ENCODE measurements at places on chromosomes 2 and 18.
A peak's percentile ranks its signal among the peaks of the same experiment; 100 is the strongest.

- no peak for DNase-seq
Measured at GRCh38 chr2:138274421-138275291, 226.9 kb upstream of the SPOPL start.

DNA sequence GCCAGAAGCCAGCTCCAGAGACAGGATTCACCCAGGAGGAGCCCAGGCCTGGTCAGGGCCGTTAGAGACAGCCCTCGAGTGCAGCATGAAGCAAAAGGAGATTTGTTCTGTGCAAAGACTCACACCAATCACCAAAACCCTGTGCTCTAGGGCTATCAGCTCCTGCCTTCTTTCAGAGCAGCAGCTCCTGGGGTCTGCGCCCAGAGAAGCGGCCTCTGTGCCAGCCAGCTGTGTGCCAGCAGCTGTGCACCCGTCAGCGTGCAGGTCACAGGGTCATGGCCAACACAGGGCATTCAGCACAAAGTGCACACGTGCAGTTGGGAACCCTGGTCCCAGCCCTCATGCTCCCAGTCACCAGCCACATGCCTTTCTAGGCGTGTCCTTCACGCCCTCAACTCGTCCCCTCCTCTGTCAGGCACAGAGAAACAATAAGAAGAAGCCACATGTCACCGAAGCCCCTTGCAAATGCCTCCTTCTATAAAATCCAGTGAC, 49.3 kb downstream of the ZNF516 start:
- DNase-seq, result no peak

DNA sequence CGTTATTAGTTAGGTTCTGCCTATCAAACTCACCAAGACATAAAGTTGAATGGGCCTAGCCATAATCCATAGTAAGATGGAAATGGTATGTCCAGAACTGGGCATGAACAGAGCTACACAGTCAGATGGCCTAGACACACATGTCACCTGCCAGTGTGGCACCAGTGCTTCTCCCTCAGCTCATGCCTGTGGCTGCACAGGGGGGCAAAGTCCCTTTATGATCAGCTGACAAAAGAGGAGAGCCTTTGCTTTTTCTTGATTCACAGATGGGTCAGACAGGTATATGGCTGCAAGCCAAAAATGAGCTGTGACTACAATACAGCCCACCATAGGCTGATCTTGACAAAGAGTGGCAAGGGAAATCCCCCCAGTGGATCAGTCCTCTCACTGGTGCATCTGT, 28.3 kb upstream of the STARD7 start:
- no peak for DNase-seq

DNA sequence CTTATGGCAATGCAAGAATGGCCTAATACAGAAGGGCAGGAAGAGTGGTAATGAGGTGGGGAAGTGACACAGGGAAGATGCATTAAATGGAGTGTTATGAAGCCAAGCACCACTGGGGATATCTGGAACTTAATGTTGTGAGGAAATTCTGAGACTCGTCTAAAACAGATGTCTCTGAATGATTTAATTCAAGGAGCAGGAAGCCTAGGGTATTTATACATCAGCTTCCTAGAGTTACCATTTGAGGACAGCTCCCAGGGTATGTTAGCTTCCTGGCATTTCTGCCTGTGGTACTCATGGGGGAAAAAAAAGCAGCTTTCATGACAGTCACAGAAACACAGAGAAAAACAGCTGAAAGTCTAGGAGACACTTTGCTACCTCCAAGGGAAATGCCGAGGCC, 989.5 kb downstream of the CBLN2 start:
- DNase-seq, result no peak

GRCh38 chr2:241882091-241882625, 12.6 kb downstream of the RTP5 start:
- DNase-seq, result peak; percentile 76
